ENCODE measurements at places on chromosomes 12 and 14.

DNA sequence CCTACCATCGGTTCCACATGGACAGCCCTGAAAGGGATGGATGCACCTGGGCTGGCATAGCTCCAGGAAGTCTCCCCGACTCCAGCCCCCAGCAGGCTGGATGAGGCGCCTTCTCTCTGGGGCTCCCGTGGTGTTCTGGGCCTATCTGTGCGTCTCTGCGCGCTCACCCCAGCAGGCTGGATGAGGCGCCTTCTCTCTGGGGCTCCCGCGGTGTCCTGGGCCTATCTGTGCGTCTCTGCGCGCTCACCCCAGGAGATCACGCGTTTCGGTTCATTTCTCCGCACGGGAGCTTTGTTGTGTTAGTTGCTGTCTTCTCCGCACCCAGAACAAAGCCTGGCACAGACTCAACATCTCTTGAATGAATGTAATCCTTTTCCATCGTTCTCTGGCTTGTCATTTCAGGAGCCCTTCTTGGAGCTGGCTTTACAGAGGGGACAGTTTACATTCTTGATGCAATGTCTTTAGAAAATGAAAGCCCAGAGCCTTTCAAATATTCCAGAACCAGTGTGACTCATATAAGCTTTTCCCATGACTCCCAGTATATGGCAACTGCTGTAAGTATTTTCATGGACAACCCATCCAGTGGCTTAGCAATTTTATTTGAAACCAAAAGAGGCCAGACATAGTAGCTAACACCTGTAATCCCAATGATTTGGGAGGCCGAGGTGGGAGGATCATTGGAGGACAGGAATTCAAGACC lies 40.3 kb downstream of the CFAP251 start:
- DNase-seq, result no peak
- no peak overlapping the region for H3K27ac ChIP-seq
- H3K36me3 ChIP-seq, result peaks cover 9% of the 10 kb centered on the region
- H3K27me3 ChIP-seq, result no peaks in the 10 kb centered on the region
- H3K4me1 ChIP-seq, result no peaks in the 10 kb centered on the region

DNA sequence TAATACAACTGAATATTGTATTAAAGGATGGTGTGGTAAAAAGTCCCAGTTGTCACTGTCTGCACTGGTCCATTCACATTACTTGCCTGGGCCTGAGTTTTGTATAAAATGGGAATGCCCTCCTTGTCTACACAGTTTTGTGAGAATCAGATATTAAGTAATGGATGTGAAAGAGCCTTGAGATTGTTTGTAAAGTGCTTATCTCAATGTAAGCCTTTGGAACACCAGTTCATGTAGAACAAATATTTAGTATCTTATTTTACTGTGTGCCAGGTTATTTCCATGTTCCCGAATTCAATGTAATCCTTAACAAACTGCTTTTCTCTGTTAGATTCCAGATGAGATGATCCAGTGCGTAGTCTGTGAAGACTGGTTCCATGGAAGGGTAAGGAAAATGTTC lies 7.5 kb downstream of the UBR7 start:
- no peaks in the 10 kb centered on the region for H3K27me3 ChIP-seq
- H3K36me3 ChIP-seq, result peaks cover 27% of the 10 kb centered on the region

- no peaks in the 10 kb centered on the region for H3K4me1 ChIP-seq
- no peak overlapping the region for H3K4me3 ChIP-seq
- DNase-seq, result no peak
- H3K27me3 ChIP-seq, result no peaks in the 10 kb centered on the region
These were observed 197.8 kb upstream of the PRKD1 start for GRCh38 chr14:30125322-30125979.

DNA sequence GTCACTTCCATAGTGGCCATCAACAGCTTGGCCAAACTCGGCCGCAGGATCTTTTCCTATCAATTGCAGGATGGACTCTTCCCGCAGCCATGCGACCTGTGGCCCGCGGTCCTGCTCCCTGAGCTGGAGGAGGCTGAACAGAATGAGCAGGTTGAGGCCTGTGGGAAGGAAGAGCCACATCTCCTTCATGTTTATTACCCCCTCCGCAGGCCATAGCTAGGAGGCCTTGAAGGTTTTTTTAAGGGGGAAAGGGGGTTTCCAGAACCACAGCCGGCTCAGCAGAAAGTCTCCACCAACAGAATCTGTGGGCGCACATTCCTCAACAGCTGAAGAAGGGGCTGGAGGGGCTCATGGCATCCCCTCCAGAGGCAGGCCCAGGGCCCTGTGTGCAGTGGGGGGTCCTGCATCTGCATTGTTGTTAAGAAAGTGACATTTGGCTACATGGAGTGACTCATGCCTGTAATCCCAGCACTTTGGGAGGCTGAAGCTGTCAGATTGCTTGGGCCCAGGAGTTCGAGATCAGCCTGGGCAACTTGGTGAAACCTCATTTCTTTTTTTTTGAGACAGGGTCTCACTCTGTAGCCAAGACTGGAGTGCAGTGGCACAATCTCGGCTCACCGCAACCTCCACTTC lies 25.2 kb upstream of the PPP1R13B start:
- H3K36me3 ChIP-seq, result no peaks in the 10 kb centered on the region
- no peaks in the 10 kb centered on the region for H3K27me3 ChIP-seq
- H3K4me1 ChIP-seq, result peaks cover 25% of the 10 kb centered on the region
- peak overlapping the region; percentile 6 for H3K27ac ChIP-seq
- peak overlapping the region; percentile 60 for H3K4me3 ChIP-seq

GRCh38 chr12:70609739-70610491 lies 27.3 kb downstream of the PTPRB start:
- no peaks in the 10 kb centered on the region for H3K36me3 ChIP-seq
- H3K4me3 ChIP-seq, result peak overlapping the region; percentile 79
- peak overlapping the region; percentile 51 for H3K27ac ChIP-seq
- peaks cover 59% of the 10 kb centered on the region for H3K27me3 ChIP-seq

DNA sequence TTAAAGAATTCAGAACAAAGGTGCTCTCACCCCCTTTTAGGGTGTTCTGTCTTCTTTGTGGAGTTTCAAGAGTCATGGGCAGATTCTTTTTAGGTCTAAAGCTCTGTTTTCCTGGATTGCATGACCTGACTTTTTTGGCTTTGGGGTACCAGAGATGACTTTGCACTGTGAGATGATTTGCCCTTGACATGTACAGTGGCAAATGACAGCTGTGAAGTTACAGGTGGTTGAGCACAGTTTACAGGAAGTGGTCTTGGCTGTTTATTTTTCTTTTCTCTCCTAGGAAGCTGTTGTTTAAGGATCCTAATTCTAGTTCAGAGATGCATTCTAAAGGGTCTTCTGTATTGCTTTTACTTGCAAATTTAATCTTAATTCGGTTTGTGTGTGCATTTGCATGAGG lies 83.8 kb upstream of the METAP2 start:
- no peaks in the 10 kb centered on the region for H3K36me3 ChIP-seq
- H3K4me1 ChIP-seq, result peaks cover 9% of the 10 kb centered on the region
- H3K27me3 ChIP-seq, result peaks cover 1% of the 10 kb centered on the region
- no peak overlapping the region for H3K4me3 ChIP-seq
- no peak overlapping the region for H3K27ac ChIP-seq
- DNase-seq, result no peak

DNA sequence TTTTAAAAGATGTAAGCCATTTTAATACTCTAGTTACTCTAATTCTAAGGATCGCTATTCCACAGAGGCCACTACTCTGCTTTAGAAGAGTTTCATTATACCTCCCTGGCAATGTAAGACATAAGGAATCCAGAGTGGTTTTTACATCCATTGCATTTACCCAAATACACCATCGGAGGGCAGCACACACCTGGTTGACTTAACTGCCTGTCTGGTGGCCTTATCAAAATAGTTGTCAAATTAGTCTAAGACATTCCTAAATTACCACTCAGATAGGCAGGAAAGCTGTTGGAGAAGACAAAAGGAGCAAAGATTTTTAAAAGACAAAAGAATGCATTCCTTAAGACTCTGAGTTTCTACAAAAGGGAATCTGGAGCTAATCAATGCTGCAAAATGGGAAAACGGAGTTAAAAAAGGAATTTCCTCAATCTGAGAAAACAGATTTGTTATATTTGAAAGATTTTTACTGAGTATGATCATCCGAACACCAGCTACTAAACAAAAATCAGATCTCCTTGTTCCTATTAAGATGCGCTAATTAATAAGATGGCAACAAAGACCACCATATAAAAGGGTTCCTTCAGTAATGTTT lies 33.8 kb upstream of the FGD4 start:
- H3K4me3 ChIP-seq, result no peak overlapping the region
- no peaks in the 10 kb centered on the region for H3K27me3 ChIP-seq
- H3K4me1 ChIP-seq, result peaks cover 8% of the 10 kb centered on the region
- no peaks in the 10 kb centered on the region for H3K36me3 ChIP-seq
- H3K27ac ChIP-seq, result peak overlapping the region; percentile 1
